ENCODE measurements at places on chromosomes 1 and 21.

DNA sequence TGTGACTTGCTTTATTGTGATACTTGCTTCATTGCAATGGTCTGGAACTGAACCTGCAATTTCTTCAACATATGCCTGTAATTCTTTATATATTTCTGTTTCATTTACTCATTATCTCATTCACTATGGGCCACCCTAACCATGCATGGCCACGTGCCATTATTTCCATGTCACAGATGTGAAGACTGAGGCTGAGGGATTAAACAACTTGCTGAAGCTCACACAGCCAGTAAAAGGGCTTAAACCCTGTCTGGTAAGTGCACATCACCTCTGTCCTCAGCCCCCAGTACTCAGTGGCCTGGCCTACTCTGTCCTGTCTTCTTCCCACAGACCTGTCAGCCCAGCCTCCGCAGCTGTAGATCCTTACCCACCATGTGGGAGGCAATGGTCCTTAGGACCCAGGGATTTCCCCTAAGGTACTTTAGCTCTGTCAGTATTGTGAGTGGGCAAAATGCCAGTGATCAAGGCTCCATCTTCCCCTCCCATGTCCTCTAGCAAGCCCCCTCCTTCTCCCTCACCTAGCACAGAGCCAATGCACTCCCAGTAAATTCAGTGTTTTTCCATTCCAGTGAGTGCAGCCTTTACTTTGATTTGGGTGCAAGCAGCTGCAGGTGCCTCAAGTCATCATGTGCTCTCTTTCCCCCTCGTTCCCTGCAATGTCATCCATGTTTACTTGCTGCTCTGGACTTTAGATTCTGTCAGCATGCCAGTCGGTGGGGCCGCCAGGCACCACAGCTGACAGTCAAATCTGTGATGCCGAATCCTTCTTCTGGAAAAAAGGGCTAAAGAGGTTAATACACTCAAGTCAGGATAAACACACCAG lies 228.2 kb upstream of the PROX1 start:
- no peak for DNase-seq

DNA sequence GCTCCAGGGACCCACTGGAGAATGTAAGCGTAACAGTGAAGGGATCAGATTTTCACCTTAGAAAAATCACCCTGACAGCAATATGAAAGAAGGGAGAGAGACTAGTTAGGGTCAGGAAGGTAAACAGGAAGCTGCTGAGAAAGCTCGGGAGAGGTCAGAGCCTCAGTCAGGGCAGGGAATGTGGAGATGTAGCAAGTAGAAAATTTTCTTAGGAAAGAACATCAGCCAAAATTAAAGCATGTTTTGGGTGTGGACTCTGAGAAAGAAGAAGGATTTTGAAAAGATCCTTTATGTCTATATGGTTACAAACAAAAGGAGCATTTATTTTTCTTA lies 16.7 kb upstream of the ERICH3 start:
- no peak for DNase-seq

- no peak for DNase-seq
Observed at GRCh38 chr1:185398022-185398421, 81.0 kb upstream of the IVNS1ABP start.

DNA sequence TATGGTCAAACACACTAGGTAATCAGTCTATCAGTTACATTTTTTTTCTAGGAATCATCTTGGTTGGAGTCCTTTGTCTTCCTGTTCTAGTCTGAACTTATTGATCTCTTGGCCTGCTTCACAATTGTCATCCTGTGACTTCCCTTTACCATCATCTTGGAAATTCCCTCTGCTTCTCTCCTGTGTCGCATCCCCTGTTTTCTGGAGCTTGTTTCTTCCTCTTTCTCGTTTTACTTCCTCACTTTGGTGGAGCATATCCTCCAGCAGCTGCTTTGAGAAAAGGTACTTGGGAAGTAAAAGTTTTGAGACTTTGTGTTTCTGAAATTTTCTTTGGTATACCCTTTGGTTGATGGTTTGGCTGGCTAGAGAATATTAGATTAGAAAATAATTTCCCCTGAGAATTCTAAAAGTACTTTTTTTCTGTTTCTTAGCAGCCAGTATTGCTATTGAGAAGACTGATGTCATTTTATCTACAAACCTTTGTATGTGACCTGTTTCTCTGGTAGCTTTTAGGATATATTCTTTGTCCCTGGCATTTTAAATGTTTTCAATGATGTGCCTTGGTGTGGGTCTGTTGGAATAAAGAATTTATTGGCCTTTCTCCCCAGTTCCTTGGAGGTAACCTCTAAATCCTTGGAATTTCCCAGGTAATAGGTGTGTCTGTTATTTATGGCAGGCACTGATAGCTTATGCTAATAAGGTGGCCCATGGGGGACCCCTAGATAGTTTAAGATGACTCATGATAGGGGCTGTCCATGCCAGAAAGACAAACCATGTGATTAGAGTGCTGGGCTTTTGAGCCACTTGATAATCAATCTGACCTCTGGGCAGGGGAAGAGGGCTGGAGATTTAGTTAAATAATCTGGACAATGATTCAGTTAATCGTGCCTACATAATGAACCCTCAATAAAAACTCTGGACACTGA lies 6.1 kb upstream of the MYCL start:
- DNase-seq, result no peak

DNA sequence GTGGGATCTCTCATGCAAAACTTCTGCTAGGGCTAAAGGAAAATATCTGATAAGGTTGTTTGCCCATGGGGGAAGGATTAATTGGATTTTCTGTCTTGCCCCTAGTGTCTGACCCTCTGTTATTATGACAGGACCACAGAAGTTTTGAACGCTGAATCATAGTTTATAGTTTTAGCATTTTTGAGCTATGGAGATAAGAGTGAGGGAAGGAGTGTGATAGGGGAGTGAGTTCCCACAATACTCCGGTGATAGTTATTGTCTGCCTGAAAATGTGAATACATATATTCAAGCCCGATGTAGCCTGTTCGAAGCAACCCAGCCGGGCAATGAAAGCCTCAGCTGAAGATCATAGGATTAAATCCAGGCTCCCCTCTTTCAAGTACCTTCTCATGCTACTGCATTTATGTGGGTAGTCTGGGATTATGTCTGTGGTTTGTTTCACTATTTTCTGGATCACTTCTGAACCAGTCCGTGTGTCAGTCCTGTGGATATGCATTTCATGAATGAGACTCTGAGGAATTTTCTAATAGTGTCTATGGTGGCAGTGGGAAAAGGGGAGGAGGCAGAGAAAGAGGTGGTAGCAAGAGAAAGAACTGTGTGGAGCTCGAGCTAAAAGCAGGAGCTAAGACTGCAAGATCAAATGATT lies 258.7 kb downstream of the DISC1 start:
- no peak for DNase-seq

- DNase-seq, result no peak
Observed at GRCh38 chr1:200903793-200904192, 9.1 kb downstream of the INAVA start.

- no peak for DNase-seq
Observed at GRCh38 chr1:175933801-175934200, 190.4 kb upstream of the TNR start.

DNA sequence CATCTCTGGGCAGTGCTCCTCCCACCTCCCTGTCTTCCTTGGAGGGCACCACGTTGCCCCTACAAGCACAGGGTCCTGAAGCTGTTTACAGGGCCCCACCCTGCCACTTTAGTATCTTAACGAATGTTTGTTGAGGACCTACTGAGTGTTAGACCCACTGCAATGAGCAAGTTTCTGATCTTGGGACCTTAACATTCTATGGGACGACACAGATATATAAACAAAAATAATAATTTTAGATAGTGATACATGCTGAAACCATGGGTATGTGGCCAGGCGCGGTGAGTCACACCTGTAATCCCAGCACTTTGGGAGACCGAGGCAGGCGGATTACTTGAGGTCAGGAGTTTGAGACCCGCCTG lies 10.1 kb downstream of the ENTREP3 start:
- DNase-seq, result no peak

DNA sequence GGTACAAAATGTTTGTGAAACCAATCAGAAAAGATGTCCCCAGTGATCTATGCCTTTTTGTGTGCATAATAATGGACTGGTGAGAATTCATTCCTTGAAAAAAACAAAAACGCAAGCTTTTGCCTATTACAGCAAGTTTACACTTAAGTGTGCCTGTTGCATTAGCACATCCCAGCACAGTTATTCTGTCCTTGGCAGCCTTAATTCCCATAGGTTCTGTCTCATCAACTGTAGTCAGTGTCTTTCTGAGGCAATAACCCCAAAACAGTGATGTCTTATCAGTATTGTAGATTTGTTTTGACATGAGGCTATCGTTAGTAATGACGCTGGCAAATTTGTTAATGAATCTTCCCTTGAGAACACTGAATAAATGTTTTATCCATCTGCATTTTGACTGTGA lies 109.9 kb upstream of the KCTD3 start:
- DNase-seq, result no peak

GRCh38 chr1:58726581-58726980 lies 26.7 kb upstream of the MYSM1 start:
- no peak for DNase-seq

DNA sequence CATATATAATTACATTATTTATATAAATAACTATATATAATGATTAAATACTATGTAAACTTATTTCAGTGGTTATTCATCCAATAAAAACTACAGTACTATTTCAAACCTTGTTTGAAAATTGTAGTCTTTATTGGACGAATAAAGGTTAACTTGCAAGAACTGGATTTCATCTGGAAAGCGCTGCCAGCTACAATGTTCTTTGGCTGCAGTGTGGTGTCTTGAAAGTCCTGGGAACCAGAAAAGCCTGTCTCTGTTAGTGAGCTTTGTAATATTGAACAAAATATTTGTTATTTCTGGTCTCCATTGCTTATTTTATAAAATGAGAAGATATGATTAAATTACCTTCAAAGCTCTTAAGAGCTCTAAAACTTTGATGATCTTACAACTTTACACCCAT lies 763.6 kb downstream of the ADGRL2 start:
- DNase-seq, result no peak

GRCh38 chr1:242673652-242674051 lies 149.2 kb upstream of the PLD5 start:
- no peak for DNase-seq

DNA sequence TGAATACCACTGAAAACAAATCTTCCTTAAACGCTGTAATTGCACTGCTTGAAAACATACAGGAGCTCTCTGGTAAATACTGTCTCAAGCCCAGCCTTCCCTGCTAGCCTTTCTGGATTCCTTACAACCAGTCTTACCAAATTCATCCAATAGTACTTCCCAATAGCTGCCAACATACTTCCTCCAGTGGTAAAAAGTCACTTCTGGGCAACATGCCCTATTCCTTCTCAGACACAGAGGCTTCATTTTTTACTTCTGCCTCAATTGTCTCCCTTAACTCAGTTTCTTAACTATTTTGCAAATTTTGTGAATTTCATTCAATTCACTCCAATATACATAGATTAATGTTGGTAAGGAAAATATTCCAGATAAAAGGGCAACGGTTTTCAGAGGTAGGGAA lies 166.3 kb downstream of the TBX15 start:
- no peak for DNase-seq

- no peak for DNase-seq
Observed at GRCh38 chr1:116794804-116795481, 40.7 kb downstream of the CD2 start.

- no peak for DNase-seq
Observed at GRCh38 chr1:43704838-43705237, 2.5 kb upstream of the ST3GAL3 start.

DNA sequence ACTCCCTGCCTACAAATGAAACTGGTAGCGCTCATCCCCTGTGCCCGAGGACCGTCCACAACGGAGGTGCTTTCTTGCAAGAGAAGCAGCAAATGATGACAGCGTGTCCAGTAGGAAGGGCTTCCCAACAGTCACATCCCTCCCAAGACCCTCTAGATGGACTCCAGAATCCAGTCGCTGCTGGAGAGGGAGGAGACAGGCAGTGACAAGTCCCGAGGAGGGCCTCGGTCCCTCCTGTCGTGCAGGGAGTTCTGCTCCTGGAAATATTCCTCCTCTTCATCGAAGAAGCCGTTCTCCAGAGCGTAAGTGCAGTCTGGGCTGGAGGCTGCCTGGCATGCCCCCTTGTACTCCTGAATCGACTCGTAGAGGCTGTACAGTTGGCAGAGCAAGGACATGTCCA lies 20.3 kb downstream of the FAM89A start:
- DNase-seq, result no peak

DNA sequence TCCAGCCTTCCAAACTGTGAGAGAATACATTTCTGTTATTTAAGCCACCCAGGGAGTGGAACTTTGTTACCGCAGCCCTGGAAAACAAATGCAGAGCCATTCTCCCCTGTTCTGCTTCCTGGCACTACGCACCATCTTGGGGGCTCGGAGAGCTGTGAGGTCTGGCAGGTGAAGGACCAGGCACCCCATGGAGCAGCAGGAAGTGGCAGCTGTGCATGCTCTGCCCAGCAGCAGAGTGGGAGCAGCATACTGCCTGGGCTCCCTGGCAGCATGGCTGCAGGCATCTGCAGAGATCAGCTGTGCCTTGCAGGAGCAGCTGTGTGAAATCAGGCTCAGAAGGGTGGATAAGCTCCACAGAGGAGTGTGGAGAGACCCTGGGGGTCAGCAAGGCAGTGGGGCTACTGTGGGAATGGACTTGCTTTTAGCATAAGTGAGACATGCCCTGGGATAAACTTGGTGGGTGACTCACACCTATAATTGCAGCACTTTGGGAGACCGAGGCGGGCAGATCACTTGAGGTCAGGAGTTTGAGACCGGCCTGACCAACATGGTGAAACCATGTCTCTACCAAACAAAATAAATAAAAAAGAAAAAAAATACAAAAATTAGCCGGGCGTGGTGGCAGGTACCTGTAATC lies 17.7 kb upstream of the ZSCAN20 start:
- DNase-seq, result no peak

DNA sequence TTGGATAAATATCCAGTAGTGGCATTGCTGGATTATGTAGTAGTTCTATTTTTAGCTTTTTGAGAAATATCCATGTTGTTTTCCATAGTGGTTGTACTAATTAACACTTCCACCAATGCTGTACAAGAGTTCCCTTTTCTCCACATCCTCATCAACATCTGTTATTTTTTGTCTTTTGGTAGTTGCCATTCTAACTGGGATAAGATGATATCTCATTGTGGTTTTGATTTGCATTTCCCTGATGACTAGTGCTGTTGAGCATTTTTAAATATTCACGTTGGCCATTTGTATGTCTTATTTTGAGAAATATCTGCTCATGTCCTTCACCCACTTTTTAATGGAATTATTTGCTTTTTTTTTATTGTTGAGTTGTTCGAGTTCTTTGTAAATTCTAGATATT lies 183.9 kb downstream of the PTPRU start:
- no peak for DNase-seq

GRCh38 chr1:45541193-45541592 lies 9.4 kb upstream of the AKR1A1 start:
- no peak for DNase-seq

Data from substantia nigra (tissue), 51 donors.